HFFc6 (cell line): ENCODE measurements at places on chromosomes 6 and 20. TPM values are rescaled to one million over a fixed set of nuclear protein-coding genes. Genes with fewer than 3 reads are reported as not detected.
A peak's percentile ranks its signal among the peaks of the same experiment; 100 is the strongest.

LZTS3 gene
- total RNA-seq: 3.0 to 6.7 TPM (median 5.2 TPM) in 3 replicates

GRCh38 chr6:119444642-119445557 is 95.3 kb upstream of the MAN1A1 start:
- H3K4me3 ChIP-seq: no peak overlapping the region
- H3K27ac ChIP-seq: no peak overlapping the region
- no peak for DNase-seq

- DNase-seq: no peak
- no peaks in the 10 kb centered on the region for H3K4me1 ChIP-seq
- no peak overlapping the region for H3K27ac ChIP-seq
- peaks cover 16% of the 10 kb centered on the region for H3K27me3 ChIP-seq
- H3K36me3 ChIP-seq: no peaks in the 10 kb centered on the region
These were observed 3.0 kb upstream of the KCNK17 start for GRCh38 chr6:39317256-39317655.

CST5 gene
- not detected in 3 replicates for total RNA-seq

GRCh38 chr20:16599257-16599656 is 26.0 kb upstream of the KIF16B start:
- no peaks in the 10 kb centered on the region for H3K36me3 ChIP-seq
- no peaks in the 10 kb centered on the region; the same call in 1 of the 2 replicates for H3K27me3 ChIP-seq
- H3K27ac ChIP-seq: no peak overlapping the region
- no peaks in the 10 kb centered on the region for H3K4me1 ChIP-seq
- no peak overlapping the region for H3K4me3 ChIP-seq
- no peak for DNase-seq

GRCh38 chr6:149190224-149190831 is 127.2 kb upstream of the TAB2 start:
- H3K27ac ChIP-seq: no peak overlapping the region
- no peak for DNase-seq
- peaks cover 26% of the 10 kb centered on the region for H3K27me3 ChIP-seq
- H3K4me3 ChIP-seq: no peak overlapping the region
- peaks cover under 1% of the 10 kb centered on the region; the same call in 1 of the 2 replicates for H3K36me3 ChIP-seq

PPP1R14C gene
- total RNA-seq: 0.20 TPM in 1 of 3 replicates, not detected in the others

MEP1A gene
- total RNA-seq: not detected in 3 replicates

SAMD10 gene
- 2.3 to 2.6 TPM (median 2.5 TPM) in 3 replicates for total RNA-seq

- H3K4me1 ChIP-seq: no peaks in the 10 kb centered on the region
- no peak overlapping the region for H3K27ac ChIP-seq
- no peaks in the 10 kb centered on the region for H3K36me3 ChIP-seq
These were observed 132.6 kb downstream of the SGK1 start for GRCh38 chr6:134185277-134185676.

GRCh38 chr6:134238960-134239795 is 78.7 kb downstream of the SGK1 start:
- DNase-seq: no peak
- H3K27ac ChIP-seq: no peak overlapping the region
- peaks cover 1% of the 10 kb centered on the region; the same call in 1 of the 2 replicates for H3K27me3 ChIP-seq
- peaks cover 20% of the 10 kb centered on the region for H3K4me1 ChIP-seq

DNA sequence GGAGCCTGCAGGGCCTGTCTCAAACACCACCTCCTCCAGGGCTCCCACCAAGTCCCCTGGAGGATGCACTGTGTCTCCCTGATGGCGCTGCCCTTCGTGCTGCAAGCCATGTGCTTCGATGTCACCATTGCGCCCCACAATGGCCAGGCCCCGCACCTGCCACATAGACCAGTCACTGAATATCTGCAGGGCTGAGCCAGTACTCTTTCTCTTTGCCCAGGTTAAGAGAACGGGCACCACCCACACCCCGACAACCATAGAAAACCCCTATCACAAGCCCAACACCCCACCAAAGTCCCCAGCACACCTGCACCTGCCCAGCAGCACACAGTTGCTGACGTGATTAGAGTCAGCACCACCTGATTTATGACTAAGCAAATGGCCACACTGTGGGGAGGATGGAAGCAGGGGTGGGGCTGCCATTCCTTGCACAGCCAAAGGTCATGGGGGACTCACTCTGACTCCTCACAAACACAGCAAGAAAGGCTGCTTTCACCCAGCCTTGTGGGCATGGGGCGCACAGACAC is 104.3 kb downstream of the SLC23A2 start:
- H3K36me3 ChIP-seq: peaks cover 13% of the 10 kb centered on the region
- DNase-seq: no peak
- H3K4me3 ChIP-seq: no peak overlapping the region

DNA sequence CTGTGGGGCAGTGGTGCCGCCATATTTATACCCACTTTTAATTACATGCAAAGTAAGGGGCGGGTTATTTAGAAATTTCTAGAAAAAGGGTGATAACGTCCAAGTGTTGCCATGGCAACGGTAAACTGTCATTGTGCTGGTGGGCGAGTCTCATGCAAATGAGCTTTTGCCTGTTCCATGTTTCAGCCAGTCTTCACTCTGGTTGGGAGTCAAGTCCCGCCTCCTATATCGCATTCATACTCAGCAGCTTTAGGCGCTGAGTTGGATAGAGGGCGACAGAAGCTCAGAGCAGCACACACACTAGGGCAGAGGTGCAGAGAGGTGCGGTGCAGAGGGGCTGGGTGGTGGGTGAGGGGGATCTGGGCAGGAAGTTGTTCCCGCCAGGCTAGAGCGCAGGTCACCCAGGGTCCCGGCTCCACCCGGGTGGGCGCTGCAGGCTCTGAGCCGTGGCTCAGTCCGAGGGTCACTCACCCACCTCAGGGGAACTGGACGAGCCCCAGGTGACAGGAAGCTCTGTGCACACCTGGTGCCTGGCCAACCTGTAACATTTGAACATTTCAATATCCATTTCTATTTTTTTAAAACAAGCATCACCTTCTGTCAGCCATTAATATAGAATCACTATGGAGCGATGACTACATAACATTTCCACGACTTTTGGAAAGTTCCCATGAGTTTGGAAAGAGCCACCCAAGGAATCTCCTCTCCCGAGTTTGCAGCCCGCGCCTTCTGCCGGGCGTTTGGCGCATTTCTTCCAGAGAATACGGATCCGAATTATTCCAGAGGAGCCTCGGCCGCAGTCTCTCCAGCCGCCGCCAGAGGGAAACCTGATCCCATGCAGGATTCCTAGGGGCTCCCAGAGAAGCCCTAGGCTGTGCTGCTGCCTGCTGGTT is 89.1 kb upstream of the PHACTR3 start:
- H3K4me3 ChIP-seq: no peak overlapping the region
- H3K27me3 ChIP-seq: peaks cover 8% of the 10 kb centered on the region
- H3K4me1 ChIP-seq: no peaks in the 10 kb centered on the region
- no peaks in the 10 kb centered on the region for H3K36me3 ChIP-seq
- H3K27ac ChIP-seq: no peak overlapping the region

ADGRF5 gene
- total RNA-seq: 0.20 TPM in 1 of 3 replicates, not detected in the others

DNA sequence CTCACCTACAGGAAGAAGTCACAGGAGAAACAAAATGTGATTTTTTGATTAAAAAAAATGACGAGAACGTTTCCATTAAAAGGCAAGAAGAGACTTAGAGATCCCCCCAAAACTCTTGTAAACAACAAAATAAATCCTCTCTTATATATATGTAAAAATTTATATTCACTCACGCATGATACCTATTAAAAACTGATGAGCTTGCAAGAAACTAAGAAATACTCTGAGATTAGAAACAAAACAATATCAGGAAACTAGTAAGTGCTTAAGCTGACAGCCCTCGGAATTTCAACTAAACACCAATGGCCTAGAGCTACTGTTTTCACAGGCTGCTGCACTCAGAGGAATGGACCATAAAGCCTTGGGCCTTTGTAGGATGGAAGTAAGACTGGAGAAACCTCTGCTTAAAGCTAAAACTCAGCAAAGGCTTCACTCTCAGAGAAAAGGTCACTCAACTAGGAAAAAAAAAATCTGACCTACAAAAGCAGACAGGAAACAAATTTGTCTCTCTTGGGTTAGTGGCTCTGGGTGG is 63.0 kb downstream of the MAP3K7 start:
- no peaks in the 10 kb centered on the region for H3K27me3 ChIP-seq
- H3K4me3 ChIP-seq: no peak overlapping the region
- H3K4me1 ChIP-seq: no peaks in the 10 kb centered on the region

DNA sequence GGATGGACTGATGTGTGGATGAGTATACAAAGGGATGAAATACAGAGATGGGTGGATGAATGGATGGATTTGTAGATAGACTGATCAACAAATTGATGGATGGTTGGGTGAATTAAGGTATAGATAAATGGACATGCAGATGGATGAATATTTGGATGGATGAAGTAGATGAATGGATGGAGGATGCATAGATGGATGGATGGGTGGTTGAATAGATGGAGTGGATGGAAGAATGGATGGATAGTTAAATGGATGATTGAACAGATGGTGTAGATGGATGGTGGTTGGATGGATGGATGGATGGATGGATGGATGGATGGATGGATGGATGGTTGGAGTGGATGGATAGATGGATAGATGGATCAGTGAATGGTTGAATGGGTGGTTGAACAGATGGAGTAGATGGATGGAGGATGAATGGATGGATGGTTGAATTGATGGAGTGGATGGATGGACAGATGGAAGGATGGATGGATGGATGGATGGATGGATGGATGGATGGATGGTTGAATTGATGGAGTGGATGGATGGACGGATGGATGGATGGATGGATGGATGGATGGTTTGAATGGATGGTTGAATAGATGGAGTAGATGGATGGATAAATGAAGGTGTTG is 15.0 kb downstream of the SLC2A10 start:
- DNase-seq: no peak
- no peak overlapping the region for H3K27ac ChIP-seq
- H3K4me3 ChIP-seq: no peak overlapping the region
- H3K4me1 ChIP-seq: no peaks in the 10 kb centered on the region
- H3K36me3 ChIP-seq: peaks cover 38% of the 10 kb centered on the region

LINC00237 gene
- total RNA-seq: not detected in 2 replicates

DNA sequence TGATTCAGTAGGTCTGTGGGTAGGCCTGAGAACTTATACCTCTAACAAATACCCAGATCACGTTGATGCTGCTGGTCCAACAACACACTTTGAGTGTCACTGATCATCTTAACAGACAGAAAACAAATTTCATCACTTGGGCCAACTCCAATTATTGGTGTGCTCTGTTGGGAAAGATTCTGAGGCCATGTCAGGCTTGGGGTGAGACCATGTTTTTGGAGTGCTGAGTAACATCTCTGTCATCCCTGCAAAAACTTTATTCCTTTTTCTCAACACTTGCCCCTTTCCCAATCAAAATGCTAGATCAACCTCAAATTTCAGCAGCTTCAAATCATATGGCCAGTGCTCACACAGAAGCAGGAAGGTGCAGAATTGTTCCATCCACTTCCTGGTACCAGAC is 108.8 kb upstream of the TENT5A start:
- no peaks in the 10 kb centered on the region for H3K36me3 ChIP-seq
- DNase-seq: no peak
- no peak overlapping the region for H3K27ac ChIP-seq
- H3K4me1 ChIP-seq: peaks cover 26% of the 10 kb centered on the region
- H3K27me3 ChIP-seq: no peaks in the 10 kb centered on the region

- H3K4me1 ChIP-seq: peaks cover 47% of the 10 kb centered on the region
- DNase-seq: peak; percentile 44
- H3K4me3 ChIP-seq: peak overlapping the region; percentile 7; the same call in 1 of the 2 replicates
These were observed 92.0 kb downstream of the ATXN1 start for GRCh38 chr6:16669227-16669626.

DNA sequence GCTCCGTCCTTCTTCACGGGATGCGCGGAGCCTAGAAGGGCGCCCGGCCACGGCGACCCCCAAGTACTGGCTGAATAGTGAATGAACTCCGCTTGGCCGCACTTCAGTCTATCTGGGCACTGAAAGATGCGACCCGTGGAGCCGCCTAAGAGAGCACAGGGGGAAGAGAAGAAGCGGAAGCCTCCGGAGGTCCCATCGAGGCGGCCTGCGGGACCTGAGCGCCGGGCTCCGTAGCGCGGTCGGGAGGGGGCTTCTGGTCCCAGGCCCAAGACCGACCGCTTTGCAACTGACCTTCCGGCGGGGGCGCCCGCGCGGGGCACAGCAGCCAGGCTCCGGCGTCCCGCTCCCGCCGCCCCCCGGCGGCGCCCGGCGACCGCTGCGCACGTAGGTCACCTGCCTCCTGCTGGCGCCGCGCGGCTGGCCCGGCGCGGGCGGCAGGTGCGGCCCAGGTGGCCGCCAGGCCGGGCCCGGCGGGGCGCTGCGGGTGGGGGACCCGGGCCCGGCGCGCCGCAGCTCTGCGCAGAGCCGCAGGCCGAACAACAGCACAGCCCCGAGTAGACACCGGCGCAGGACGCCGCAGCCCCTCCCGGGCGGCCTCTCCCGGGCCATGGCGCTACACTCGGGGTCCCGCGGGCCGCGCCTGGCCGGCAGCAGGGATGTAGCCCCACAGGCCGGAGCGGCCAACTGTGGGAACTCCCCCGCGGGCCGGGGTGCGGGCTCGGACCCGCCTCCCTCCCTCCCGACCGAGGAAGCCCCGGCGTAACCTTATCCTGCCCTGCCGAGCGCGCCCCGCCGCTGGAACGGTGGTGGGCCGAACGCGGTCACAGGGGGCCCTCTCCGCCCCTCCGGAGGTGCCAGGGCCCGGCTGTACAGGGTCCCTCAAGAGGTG is at the start of gene METTL24:
TSS of gene METTL24 (minus strand) at position 686 of the 889 bp plus-strand sequence. CDS start at position 609, 77 bp downstream.
- peaks cover 55% of the 10 kb centered on the region for H3K27me3 ChIP-seq
- peaks cover 8% of the 10 kb centered on the region for H3K36me3 ChIP-seq
- no peak for DNase-seq
- H3K27ac ChIP-seq: no peak within 1 kb of the TSS
- no peaks in the 10 kb centered on the region for H3K4me1 ChIP-seq

DNA sequence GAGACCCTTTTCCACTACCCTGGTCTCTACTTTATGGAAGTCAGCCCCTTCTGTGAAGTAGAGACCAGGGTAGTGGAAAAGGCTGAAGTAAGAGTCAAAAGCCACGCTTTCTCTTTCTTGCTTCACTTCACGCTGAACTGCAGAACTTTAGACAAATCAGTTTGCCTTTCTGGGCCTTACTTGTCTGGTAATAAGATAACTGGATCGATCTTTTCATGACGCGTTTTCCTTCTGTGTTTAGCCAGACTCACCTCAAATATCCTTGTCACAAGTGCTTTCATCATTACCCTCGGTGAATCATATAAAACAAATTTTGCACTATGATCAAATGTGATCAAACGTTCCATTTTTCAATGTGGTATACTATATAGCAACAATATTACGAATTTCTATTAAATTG is 170.7 kb downstream of the CLIC5 start:
- no peak overlapping the region for H3K27ac ChIP-seq
- H3K27me3 ChIP-seq: peaks cover 12% of the 10 kb centered on the region
- H3K4me1 ChIP-seq: peaks cover 10% of the 10 kb centered on the region
- H3K4me3 ChIP-seq: no peak overlapping the region

- no peaks in the 10 kb centered on the region for H3K27me3 ChIP-seq
- H3K36me3 ChIP-seq: no peaks in the 10 kb centered on the region
- no peak for DNase-seq
- H3K27ac ChIP-seq: no peak overlapping the region
- H3K4me3 ChIP-seq: no peak overlapping the region
- no peaks in the 10 kb centered on the region for H3K4me1 ChIP-seq
These were observed 20.5 kb downstream of the TSHZ2 start for GRCh38 chr20:52992632-52993031.

- no peak overlapping the region for H3K4me3 ChIP-seq
- no peak for DNase-seq
- H3K36me3 ChIP-seq: no peaks in the 10 kb centered on the region
- H3K27me3 ChIP-seq: peaks cover 17% of the 10 kb centered on the region
- H3K4me1 ChIP-seq: no peaks in the 10 kb centered on the region; the same call in 1 of the 2 replicates
These were observed 68.5 kb downstream of the SRC start for GRCh38 chr20:37414224-37415035.
